Fibroblast of skin of scalp (primary cell): ENCODE measurements at places on chromosomes 12 and 14.

DNA sequence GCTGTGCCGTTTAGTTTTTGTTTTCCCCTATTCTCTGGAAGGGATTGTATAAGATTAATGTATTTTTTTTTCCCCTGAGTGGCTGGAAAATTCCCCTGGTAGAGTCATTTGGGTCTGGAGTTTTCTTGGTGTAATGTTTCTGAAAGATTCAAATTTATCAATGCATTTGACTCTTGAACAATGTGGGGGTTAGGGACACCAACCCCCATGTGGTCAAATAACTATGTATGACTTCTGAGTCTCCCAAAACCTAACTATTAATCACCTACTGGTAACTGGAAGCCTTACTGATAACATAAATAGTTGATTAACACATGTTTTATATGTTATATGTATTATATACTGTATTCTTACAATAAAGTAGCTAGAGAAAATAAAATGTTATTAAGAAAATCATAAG, 220.1 kb upstream of the PDE3A start:
- DNase-seq: no peak

DNA sequence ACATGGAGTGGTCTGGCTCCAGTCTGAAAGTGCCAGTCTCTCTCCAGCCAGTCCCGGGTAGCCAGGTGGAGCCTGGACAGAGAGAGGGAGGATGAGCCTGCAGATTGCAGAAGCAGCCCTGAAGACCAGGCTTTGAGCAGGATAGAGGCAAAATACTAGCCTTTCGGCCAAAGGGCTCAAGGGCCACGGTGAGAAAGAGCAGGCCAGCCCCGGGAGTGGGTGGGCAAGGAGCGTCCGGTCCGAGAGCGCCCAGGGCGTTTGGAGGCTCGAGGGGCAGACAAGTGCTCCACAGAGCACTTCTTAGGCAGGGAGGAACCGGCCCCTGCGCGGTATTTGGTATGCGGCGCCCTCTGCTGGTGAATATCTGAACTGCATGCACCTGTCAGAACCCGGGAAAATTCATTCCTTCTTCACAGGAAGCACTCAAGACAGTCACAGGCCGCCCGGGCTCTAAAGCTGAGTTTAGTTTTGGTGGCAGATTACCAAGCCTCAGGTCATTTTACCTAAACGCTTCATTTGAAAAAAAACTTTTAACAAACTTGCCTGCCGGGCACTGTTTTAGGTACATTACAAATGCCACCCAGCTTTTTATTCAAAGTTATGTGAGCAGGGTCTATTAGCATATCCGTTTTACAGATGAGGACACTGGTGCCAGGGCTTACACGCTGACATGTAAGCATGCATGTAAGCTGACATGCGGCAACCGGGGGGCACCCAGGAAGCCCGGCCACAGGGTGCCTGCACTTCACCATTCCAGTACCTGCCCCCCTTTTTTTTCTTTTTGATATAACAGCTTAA, 21.0 kb upstream of the PSMC1 start:
- peak; percentile 42 for DNase-seq

DNA sequence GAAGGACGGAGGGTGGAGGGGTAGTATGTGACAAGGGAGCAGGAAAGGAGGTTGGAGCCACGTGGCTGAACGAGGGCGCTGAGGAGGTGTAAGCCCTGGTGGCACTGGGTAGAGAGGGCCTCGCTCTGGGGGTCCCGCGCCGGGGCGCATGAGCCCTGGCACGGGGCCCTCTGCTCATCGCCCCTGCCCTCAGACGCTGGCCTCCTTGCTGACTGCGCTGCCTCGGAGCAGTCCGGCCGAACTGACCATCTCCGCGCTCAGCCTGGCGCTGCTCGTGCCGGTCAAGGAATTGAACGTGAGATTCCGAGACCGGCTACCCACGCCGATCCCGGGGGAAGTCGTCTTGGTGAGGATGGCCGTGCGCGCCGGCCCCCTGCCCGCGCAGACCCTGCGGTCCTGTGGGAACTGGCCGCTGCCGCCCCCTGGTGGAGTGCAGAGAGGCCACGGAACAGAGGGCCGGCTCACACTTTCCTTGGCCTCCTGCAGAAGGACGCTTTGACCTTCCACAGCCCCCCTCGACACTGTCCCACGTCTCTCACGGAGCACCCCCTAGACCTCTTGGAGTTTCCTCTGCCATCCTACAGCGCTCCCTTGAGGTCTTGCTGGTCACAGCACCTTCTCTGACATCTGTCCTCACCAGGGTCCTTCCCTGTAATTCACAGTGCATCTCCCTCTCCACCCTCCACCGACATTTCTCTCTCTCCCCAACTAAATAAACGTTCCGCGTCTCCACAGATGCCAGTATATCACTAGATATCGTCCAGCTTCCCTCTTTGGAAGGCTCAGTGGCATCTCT, 10.5 kb downstream of the ARHGEF25 start:
- peak; percentile 39 for DNase-seq

- no peak for DNase-seq
Observed at GRCh38 chr12:90910958-90911357, 44.0 kb downstream of the CCER1 start.

- peak; percentile 28 for DNase-seq
Observed at GRCh38 chr12:52794479-52795331, 1.2 kb downstream of the KRT3 start.
